PC-3 (cell line): ENCODE measurements at places on chromosomes 2 and 18.

GRCh38 chr2:171554991-171555615 is 32.8 kb downstream of the CYBRD1 start:
- DNase-seq: no peak

DNA sequence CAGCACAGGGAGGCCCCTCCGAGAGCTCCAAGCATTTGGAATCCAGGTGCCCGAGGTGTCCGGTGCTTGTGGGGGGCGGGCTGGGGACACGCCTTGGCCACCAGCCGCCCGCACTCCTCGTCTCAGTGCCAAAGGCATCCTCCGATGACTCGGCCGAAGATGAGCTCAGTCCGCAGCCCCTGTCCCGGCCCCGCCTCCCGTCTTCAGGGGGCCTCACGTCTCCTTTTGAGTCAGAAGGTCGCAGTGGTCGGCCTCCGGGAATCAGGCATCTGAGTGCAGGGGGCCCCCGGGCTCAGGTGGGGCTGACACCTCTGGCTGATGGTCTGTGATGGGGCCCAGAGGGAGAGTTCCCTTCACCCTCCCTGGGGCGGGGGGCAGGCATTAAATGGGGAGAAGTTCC is 74.8 kb downstream of the NFATC1 start:
- no peak for DNase-seq

DNA sequence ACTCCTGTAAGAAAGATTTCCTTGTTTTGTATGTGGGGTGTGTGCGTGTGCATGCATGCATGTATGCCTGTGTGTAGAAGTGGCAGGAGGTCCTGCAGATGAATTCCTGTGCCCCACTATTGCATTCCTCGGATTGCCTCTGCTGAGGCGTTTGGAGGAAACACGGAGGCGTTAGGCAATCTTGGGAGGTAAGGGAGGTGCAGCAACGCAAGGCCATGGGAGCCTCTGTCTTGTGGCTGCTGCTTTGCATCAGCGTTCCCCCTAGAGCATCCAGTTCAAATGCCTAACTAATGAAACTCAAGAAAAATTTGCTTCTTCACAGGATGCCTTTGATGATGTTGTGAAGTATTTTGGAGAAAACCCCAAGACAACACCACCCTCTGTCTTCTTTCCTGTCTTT is 80.0 kb downstream of the PRPF40A start:
- DNase-seq: no peak

DNA sequence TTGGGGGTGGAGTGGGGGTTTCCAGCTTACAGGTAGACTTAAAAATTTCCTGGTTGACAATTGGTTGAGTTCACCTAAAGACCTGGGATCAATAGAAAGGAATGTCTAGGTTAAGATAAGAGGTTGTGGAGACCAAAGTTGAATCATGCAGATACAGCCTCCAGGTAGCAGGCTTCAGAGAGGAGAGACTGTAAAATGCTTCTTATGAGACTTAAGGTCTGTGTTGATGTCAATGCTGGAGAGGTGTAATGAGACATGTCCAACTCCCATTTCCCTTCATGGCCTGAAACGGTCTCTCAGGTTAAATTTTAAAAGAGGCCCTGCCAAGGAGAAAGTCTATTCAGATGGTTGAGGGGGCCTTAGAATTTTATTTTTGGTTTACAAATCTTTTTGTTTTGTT is 38.5 kb upstream of the RND3 start:
- peak; percentile 29 for DNase-seq

DNA sequence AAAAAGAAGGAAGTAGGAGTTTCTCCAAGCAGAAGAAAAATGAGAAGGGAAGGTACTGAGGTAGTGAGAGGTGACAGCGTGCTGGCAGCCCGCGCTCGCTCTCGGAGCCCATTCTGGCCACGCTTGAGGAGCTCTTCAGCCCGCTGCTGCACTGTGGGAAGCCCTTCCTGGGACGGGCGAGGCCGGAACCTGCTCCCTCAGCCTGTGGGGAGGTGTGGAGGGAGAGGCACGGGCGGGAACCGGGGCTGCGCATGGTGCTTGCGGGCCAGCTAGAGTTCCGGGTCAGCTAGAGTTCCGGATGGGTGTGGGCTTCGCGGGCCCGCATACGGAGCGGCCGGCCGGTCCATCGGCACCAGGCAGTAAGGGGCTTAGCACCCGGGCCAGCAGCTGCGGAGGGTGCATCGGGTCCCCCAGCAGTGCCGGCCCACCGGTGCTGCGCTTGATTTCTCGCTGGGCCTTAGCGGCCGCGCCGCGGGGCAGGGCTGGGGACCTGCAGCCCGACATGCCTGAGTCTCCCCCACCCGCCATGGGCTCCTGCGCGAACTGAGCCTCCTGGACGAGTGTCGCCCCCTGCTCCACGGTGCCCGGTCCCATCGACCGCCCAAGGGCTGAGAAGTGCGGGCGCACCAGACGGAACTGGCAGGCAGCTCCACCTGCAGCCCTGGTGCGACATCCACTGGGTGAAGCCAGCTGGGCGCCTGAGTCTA is 11.1 kb upstream of the CYS1 start:
- DNase-seq: no peak

GRCh38 chr18:60247103-60247502 is 125.5 kb downstream of the MC4R start:
- DNase-seq: no peak

DNA sequence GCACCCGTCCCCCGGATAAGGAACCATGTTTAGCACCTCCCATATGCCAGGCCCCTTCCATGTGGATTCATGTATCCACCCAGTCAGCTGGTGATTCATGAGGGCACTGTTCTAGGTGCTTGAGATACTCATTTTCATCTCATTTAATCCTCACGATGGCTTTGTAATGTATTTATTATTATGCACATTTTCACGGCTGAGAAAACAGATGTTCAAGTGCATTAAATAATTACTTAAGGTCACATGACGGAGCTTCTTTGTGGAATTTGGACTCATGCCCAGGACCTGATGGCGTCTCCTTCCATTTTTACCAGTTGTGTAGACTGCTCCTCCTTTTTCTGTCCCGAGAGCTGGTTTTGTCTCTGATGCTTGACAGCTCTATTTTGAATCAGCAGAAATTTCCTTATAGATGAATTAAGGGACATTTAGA is 72.2 kb upstream of the RBM44 start:
- no peak for DNase-seq

- DNase-seq: no peak
Measured at GRCh38 chr18:26091047-26091630, 726 bp upstream of the SS18 start.

- DNase-seq: no peak
Measured at GRCh38 chr18:78296166-78296565, 683.5 kb upstream of the SALL3 start.

DNA sequence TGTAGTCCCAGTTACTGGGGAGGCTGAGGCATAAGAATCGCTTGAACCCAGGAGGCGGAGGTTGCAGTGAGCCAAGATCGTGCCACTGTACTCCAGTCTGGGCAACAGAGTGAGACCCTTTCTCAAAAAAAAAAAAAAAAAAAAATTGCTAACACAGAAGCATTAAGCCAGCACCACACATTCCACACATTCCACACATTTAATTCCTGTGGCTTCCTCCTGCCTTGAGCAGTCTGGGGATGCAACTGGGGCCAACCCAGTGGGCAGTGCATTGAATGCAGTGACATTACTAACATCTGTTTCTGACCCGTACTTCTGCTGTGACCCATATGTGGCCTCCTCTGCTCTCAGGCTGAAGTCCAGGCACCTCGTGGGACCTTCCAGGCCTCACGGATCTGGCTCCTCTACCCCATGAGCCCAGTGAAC is 107.0 kb downstream of the BCL2L11 start:
- peak; percentile 37 for DNase-seq

- DNase-seq: peak; percentile 72
Measured at GRCh38 chr18:25230658-25231326, 121.2 kb downstream of the ZNF521 start.

DNA sequence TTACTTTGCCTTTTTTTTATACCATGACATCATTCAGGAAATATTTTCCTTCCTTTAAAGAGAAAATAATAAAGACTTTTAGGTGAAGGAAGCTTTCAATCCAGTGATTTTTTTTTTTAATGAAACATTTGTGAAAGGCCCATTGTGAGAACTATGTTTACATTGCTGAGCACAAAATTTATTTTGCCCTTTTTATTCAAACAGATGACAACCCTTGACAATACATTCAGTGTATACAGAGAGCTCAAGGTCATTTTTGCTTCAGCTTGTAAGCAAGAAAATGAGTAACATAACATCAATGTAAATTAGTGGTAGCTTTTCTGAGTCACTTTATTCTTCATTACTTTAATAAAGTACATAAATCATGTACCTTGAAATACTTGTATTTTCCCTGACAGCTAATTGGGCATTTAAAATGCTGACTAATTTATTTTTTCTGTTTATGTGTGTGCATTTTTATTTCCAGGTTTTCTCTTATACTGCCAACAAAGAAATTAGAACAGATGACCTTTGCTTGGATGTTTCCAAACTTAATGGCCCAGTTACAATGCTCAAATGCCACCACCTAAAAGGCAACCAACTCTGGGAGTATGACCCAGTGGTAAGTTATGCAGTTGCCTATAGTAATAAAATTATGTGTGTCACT is 121.6 kb downstream of the GALNT1 start:
- peak; percentile 46 for DNase-seq

DNA sequence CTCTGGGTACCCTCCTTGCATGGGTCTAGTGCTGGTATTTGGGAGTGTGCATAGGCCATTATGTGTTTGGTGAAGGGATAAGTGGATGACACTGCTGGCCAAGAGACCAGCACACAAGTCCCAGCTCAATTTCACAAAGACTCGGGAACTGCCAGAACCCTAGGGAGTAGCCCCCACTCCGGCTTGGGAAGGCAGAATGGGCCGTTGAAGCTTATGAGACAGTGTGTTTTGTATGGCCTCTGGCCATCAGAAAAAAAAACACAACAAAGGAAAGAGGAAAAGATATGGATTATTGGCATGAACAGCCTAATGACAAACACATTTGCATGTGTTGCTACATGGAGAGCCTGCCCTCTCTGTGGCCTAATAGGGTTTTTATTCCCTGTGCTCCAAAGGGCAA is 144.2 kb downstream of the TTC32 start:
- no peak for DNase-seq

DNA sequence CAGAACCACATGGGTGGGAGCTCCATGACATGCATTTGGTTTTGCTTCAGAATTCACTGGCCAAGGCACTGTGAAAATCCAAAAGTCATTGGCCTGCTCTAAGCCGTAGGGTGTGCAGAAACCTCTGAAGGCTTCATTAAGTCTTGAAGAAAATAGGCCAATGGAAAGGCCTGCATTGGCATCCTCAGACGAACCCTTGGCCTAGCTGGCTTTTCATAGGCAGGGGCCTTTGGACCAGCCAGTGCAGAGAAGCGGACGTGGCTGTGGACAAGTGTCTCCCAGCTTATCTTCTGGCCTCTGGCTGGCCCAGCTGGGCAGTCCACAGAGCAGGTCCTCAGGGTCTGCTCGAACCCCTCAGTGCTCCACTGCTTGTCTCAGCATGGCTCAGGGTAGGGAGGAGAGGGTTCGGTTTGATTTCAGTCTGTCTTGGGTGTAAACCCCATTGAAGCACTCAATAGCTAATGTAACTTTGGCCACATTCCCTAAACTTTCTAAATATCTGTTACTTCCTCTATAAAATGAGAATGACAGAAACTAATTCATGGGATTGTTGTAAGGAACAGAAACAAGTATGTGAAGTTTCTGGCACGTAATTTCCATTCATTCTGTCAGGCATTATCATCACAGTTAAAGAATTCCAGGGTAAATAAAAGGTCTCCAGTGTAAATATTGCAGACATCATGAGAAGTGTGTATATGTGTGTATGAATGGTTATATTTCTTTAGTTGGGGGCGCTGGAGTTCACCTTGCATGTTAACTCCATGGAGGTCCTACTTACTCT is 125.5 kb downstream of the TFCP2L1 start:
- DNase-seq: peak; percentile 49

- no peak for DNase-seq
Measured at GRCh38 chr18:38957736-38958135, 1392.1 kb upstream of the CELF4 start.

GRCh38 chr2:96506907-96507240 is 1.7 kb upstream of the NEURL3 start:
- DNase-seq: no peak

DNA sequence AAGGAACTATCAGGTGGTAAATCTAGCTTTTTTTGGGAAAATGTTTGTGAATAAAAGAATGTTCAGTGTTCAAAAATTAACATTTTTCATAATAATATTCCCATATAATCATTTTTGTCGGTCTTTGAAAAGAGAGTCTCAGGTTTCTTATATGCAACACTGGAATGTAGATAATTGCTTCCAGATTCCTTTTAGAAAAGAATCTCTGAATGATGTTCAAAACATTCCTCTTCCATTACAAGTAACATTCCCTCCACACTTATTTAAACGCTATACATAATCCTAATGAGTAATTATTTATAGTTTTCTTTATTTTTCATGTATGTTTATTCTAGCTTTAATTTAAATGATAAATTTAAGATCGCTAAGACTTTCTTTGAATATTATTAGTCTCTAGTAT is 7.0 kb downstream of the ZSWIM2 start:
- DNase-seq: no peak

DNA sequence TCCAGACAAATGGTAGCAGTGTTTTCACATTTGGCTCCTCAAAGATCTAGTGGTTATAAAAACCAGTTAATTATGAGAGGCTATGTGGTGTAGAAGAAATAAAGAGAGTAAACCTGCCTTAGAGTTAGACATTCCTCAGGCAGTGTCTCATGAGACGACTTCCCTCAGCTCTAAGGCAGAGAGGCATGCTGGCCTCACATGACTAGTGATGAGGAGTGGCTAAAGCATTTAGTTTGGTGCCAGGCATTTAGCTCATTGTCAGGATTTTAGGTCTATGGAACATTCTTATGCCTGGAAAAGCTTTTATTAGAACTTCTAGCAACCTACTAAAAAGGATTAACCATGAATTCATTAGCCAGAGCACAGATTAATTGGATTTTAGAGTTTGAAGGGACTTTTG is 90.3 kb downstream of the RPRM start:
- DNase-seq: peak; percentile 2

GRCh38 chr2:64840426-64840881 is 148.7 kb upstream of the SLC1A4 start:
- peak; percentile 10 for DNase-seq

- DNase-seq: peak; percentile 96
Measured at GRCh38 chr2:100786297-100786658, 33.7 kb upstream of the NPAS2 start.

DNA sequence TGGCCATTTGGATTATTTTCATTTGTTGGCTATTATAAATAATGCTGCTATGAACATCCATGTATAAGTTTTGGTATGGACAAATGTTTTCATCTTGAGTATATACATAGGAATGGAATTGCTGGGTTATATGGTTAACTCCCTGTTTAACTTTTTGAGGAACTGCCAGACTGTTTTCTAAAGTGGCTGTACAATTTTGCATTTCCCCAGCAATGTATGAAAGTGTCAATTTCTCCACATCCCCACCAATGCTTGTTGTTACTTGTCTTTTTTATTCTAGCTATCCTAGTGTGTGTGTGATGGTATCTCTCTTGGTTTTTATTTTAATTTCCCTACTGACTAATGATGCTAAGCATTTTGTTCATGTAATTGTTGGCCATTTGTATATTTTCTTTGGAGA is 90.6 kb upstream of the CYP26B1 start:
- no peak for DNase-seq

DNA sequence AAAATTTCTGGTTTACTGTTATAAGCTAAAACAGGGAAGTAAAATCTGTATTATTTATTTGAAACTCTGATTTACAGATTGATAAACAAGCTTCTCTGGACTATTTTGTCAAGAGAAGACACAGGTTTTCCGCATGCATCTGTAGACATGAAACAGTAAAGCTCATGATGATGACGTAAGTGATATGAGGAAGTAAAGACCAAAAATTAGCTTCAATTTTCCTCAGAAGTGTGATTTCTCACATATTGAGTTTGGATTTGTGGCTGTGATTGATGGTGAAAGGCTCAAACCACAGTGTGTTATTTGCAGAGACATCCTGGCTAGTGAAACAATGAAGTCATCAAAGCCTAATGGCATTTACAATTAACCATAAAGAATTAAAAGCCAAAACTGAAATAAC is 12.6 kb upstream of the LONRF2 start:
- DNase-seq: no peak
